ENCODE measurements at places on chromosomes 1 and 21. TPM values are rescaled to one million over a fixed set of nuclear protein-coding genes. Genes with fewer than 3 reads are reported as not detected.

NBPF1 gene
- total RNA-seq, result 158 TPM

ORC1 gene
- 1.7 TPM for total RNA-seq

WDTC1 gene
- 62.5 TPM for total RNA-seq

GBP2 gene
- total RNA-seq, result 77.5 TPM

DMBX1 gene
- total RNA-seq, result not detected

FCN3 gene
- 1.9 TPM for total RNA-seq

CDK18 gene
- total RNA-seq, result 28.8 TPM

ARHGEF16 gene
- 128 TPM for total RNA-seq

TBX19 gene
- total RNA-seq, result 2.4 TPM

FAM72C gene
- total RNA-seq, result not detected

GJA8 gene
- not detected for total RNA-seq

GRCh38 chr1:60584371-60584770 is 498.0 kb upstream of the NFIA start:
- no peak for DNase-seq

DNA sequence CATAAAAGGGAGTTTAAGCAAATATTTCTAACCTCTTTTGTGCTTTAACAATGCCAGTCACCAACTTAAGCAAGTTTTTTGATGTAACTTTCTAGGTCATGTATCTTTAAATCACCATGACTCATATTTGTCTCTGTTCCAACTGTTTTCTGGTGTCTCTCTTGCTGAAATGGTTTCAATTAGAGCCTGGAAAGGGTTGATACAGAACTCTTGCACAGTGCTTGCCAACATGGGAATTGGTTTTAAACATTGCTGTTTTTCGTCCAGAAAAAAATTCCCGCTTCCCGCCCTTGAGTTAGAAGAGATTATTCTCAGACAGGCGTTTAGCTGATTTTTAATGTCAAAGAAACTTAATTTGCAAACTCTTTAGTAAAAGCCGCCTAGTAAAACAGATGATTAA is 46.4 kb upstream of the SLC22A15 start:
- DNase-seq, result no peak

DNA sequence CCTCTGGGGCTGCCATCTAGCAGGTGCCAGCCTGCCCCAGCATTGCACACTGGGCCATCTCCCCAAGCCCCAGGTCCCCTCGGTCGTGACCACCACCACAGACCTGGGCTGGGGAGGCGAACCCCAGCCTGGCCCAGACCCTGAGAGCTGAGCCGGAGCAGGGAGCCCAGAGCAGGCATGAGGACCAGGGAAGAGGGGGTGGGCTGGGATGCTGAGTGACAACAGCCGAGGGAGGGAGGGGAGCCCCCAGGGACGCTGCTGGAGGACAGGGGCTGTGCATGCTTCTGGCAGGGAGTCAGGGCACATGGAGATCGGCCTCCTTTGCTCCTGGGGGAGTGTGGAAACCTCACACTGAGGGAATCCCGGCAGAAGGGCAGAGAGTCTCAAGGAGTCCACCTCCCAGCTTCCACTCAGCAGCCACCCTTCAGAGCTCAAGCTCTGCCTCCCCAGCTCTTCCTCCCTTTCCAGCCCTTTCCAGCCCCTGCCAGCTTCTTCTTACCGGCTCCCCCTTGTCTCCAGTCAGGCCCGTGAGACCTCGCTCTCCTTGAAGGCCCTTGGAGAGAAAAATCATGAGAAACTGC is 23.7 kb upstream of the PEF1 start:
- no peak for DNase-seq

GRCh38 chr1:23417570-23417969 is 7.0 kb downstream of the TCEA3 start:
- no peak for DNase-seq

DNA sequence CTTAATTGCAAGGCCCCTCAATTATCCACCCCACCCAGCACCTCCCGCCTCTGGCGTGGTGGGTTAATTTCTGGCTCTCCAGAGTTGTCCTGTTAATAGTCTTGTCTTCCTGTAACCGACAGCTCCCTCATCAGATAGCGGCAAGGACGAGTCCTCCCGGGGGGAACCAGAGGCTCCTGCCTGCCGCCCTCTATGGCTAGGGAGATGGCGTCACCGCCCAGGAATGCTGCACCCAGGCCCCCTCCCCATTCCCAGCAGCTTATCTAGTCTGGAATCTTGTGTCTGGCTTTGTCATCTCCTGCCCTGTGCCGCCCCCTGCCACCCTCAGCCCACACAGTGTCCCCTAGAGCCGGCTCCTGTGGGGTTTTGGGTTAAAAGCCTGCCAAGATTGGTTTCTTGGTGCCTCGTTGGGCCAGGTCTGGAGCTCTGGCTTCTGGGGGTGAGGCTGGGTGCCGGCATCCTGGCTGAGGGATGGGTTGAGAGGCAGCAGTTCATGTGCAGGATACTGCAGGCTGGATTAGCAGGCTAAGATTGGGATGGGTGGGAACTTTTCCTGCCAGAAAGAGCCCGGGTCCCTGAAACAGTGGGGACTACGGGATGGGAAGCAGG is 48.8 kb downstream of the EDN2 start:
- no peak for DNase-seq

DNA sequence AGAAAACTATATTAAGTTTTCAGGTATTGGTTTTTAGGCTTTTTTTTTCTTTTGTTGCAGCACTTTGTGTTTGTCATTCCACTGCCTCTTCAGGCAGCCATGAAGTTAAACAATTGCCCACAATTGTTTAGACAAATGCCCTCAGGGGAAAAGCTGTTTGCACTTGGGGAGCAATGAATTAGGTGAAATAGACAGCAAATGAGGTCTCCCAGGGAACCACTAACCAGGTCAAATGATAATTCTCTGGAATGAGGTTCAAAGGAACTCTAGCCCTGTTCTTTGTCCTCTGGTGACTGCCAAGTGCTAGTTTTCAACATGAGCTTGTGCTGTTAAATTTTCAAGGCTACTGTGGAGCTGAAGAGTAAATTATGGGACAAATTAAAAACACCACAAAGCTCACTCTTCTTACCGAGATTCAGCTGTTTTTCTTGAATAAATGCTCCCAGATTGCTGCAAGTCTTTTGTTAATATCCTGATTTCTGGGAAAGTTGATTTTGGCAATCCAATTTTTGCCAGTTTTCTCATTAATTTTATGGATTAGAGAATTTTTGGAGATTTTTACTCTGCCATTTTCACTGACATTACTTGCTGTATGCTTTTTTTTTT is 15.1 kb upstream of the MAB21L3 start:
- no peak for DNase-seq

GRCh38 chr1:53583868-53584776 is 124.9 kb downstream of the DMRTB1 start:
- DNase-seq, result no peak

DNA sequence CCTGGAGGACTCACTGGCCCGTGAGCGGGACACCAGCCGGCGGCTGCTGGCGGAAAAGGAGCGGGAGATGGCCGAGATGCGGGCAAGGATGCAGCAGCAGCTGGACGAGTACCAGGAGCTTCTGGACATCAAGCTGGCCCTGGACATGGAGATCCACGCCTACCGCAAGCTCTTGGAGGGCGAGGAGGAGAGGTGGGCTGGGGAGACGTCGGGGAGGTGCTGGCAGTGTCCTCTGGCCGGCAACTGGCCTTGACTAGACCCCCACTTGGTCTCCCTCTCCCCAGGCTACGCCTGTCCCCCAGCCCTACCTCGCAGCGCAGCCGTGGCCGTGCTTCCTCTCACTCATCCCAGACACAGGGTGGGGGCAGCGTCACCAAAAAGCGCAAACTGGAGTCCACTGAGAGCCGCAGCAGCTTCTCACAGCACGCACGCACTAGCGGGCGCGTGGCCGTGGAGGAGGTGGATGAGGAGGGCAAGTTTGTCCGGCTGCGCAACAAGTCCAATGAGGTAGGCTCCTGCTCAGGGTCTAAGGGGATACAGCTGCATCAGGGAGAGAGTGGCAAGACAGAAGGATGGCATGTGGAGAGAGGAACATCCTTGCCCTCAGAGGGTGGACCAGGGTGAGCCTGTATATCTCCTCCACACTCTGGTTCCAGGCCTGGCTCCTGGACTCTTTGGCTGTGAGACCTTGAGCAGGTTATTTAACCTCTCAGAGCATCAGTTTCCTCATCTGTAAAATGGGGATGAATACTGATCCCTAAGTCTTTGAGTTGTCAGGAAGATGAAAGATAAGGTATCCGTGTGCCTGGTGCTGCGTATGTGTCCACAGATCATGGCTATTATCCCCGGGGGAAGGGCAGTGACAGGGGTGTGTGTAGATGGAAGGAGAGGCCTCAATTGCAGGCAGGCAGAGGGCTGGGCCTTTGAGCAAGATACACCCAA is 17.2 kb upstream of the SEMA4A start:
- DNase-seq, result no peak

DNA sequence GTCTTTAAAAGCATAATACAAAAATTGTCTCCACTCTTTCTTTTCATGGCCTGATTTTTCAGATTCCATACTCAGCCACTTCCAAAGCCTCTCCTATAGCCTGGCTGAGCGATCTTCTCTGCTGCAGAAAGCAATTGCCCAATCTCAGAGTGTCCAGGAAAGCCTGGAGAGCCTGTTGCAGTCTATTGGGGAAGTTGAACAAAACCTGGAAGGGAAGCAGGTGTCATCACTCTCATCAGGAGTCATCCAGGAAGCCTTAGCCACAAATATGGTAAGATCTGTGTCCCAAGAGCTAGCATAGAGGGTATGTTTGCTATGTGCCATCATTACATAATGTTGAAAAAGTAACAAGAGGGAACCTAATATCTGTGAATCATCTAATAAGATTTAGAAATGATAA is 130.7 kb upstream of the BMP8A start:
- DNase-seq, result no peak

GRCh38 chr1:47685763-47686066 is 247.9 kb downstream of the FOXD2 start:
- no peak for DNase-seq

DNA sequence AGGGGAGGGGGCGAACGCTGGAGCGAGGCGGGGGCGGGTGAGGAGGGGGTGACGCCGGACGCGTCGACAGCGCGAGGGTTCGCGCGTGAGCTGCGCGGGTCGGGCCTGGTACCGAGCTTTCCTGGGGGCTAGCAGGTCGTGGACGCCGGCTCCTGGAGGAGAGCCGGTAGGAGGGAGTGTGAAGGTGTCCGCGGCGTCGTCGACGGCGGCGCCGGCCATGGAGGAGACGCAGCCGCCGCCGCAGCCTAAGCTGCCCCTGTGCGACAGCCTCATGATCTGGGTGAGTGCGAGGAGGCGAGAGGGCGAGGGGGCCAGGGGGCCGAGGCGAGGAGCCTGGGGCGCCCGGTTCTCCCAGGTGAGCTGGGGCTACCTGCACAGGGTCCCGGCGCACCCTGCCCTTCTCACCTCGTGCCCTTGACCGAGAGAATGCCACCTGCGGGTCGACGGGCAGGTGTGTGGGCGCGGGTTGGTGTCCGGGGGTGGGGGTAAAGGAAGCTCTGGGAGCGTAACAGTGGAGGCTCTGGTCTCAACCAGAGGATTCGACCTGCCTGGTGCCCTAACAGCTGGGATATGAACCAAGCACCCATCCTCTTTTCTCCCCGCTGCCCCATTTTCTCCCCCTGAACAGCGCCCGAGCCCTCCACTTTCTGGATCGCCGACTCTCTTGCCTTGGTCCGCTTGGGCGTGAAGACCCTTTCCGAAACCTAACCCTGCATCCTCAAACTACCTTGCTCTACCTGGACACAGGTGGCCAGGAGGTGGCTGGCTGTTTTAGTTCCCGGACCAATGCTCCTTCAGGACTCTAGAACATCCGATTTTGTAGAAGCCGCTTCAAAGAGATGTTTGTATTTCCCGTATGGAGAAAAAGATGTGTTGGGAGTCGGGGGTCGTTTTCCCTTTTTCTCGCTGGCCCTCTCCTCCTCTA is at the start of gene HOOK1:
HOOK1 (plus strand) TSS at position 49 of the 925 bp plus-strand sequence; CDS start at position 218, 169 bp downstream.
- peak; percentile 30 for DNase-seq

GRCh38 chr21:35529171-35529863 is 480.2 kb upstream of the RUNX1 start:
- no peak for DNase-seq

DNA sequence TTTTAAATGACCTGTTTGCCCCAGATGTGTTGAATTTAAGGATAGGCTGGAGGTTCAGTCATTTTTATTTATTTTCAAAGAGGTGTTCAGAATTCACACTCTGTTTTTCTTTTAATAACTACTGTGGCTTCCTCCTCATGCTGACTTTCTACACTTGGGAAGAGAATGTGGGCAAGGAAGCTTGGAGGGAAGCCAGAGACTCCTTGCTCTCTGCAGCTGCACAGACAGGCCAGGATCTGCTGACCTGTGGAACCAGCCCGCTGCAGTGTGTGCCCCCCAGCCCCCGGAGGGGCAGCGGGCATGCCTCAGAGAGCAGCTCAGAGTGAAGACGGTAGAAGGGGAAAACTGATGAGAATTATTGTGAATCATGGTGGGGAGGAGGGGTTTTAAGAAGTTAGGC is 16.9 kb downstream of the MGST3 start:
- no peak for DNase-seq

DNA sequence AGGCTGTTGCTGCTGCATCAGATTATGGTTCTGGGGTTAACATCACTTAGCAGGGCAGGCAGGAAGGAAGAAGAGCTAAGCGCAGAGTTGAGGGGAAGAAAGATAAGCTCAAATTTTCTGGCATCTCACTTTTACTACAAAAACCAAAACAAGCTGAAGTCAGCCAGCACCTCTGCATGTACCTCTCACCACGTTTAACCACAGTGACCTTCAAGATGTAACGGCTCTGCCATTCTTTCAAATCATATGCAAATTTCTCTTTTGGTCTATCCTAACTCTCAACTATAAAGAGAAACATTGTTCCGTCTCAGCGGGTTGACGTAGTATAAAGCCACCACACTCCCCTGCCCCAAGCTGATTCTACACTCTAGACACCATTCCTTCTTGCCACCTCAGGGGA is 154.4 kb downstream of the OMA1 start:
- no peak for DNase-seq

DNA sequence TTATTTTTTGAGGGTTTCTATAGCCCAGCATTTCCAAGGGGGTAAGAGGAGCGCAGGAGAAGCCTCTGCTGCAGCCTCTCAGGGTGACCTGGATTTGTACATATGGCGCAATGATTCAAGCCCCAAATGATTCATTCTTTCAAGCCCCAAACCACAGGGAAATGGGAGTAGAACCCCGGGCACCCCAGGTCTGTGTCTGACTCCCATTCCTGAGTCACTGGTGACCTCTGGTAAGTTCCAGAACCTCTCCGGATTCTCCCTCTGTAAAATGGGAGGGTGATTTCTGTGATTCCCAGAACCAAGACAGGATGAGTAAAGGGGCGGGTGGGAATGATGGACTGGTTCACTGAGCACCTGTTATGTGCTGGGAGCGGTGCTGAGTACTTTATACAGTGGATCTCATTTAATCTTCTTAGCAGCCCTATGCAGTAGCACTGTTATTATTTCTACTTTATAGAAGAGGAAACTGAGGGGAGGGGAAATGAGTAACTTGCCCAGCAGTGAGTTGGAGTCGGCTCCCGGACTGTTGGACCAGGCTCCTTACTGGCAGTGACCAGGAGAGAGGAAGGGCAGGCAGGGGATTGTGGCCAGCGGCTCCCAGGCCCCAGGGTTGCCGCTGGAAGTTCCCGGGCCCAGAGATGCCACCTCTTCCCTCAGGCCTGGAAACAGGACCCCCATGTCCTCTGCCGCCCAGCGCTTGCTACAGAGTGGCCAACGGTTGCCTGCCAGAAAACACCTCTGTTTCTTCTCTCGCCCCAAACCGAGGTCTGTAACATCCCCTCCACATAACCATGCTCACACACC is 20.3 kb upstream of the SLC26A9 start:
- DNase-seq, result no peak

GRCh38 chr1:207009182-207009850 is 23.2 kb downstream of the C1orf116 start:
- DNase-seq, result no peak

All from transverse colon (tissue), 4 donors.